GDM1 (cell line): ENCODE measurements at places on chromosomes 1 and 21.

GRCh38 chr1:202689082-202689481, 21.2 kb downstream of the SYT2 start:
- DNase-seq = no peak

DNA sequence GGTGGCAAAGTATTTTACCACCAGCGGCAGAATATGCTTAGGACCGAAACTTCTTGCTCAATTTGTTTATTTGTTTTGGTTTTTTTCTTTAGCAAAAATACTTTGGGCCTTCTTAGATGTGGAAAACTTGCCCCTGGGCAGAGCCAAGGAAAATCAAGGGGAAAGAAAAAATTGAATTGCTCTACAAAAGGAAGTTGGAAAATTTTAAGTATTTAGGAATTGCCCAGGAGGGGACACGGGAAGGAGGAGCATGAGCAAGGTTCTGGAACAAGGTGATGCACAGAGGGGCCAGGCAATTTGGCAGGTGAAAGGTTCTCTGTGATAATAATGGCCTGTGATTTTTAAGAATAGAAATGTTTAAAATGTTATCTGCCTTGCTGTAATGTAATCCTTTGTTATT, 28.6 kb downstream of the SGIP1 start:
- DNase-seq = no peak

GRCh38 chr1:229028544-229028943, 242.4 kb upstream of the RAB4A start:
- no peak for DNase-seq

GRCh38 chr21:17250778-17251241, 262.0 kb upstream of the CXADR start:
- DNase-seq = no peak

DNA sequence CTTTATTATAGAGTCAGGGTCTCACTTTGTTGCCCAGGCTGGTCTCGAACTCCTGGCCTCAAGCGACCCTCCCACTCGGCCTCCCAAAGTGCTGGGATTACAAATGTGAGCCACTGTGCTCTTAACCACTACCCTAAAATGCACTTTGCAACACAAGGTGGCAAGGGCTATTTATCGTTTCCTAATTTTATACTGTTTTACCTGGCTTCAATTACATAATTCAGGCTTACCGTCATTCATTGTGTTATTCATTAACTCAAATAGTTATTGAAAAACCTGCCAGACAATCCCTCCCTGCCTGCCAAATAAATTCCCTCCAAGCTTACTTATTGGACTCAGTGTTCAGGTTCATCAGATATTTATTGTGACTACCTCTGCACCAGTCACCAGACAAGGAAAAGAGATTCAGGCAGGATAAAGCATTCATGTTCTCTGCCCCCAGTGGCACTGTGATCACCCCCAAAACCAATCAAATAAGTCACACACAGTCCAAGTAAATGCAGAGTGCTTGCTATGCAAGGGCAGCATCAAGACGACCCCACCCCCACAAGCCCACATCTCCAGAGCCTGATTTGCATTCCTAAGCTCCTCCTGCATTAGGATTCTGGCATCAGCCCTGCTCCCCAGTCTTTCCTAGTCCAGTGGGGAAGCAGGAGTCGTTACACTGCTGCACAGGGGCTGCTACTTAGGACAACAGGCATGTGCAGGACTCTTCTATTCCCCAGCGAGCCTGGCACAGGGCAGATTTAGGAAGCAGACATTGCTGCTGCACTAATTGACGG, 8.1 kb downstream of the PAQR7 start:
- DNase-seq = no peak

DNA sequence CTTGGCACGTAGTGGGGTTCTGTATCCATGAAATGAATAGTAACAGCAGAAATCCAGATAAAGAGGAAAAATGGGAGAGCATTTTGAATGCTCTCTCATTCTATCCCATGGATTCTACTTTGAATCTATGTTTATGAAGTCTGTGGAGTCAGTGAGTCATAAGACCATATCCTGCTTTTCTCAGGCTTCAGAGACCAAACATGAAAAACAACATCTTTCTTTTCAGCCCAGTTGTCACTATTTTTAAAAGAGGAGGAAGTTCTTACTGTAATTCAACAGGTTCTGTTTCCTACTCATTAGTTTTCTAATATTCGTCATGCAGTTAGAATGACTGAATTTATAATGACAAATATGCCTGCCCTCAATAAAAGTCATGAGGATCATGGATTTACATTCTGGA, 39.4 kb upstream of the CD55 start:
- DNase-seq = peak; percentile 5

- DNase-seq = no peak
These were observed 83.5 kb downstream of the MAN1C1 start for GRCh38 chr1:25700144-25700523.

DNA sequence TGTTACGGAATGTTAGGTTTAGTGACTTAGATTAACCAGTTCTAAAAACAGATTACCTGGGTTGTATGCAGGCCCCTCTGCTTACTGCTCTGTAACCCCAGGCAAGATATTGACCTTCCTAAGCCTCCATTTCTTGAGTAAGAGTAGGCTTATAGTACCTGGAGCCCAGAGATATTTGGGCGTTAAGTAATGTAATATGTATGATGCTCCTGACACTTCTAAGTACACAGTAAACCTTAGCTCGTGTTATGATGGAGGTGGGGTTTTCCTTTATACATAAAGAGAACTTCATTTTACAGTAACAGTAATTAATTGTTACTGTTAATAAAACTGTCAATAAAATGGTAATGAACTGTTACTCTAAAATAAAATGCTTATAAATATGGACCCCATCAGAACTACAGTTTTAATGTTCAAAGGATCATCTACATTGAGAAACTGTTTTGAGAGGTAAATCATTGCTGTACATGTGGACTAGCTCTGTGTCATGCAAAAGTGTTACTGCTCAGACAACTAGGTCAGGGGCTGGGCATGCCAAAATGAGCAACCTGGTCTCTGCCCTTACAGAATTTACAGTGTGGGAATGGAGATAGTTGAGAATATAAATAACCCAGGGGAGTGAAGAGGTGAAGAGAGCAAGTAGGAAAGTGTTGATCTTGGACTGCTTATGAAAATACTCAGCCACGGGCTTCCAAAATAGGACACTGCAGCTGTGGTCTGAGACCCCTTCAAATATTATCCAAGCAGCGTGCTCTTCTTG, 26.6 kb downstream of the LRRC8C start:
- DNase-seq = no peak
